ENCODE measurements at places on chromosomes 12 and 14.
A peak's percentile ranks its signal among the peaks of the same experiment; 100 is the strongest.

DNA sequence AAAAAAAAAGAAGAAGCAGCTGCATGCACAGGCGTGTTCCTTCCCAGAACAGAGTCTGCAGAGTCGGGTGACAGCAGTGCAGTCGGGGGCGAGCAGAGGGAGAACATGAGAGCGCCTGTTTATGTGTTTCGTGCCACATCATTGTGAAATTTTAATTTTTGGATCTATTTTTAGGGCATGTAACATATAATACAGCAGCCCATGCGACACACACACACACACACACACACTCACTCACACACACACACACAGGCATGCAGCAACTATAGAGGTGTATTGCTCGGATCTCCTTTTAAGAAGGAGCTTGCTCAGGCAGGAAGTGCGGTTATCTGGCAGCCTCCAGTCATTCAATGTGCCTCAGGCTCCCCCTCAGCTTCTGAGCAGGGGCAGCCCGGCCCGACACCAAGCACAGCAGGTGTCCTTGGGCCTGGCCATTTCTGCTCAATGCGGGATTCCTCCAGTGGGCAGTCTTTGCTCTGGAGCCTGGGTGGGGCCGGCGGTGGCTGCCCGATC is 71.8 kb downstream of the ZNF664 start:
- peak; percentile 54 for DNase-seq

DNA sequence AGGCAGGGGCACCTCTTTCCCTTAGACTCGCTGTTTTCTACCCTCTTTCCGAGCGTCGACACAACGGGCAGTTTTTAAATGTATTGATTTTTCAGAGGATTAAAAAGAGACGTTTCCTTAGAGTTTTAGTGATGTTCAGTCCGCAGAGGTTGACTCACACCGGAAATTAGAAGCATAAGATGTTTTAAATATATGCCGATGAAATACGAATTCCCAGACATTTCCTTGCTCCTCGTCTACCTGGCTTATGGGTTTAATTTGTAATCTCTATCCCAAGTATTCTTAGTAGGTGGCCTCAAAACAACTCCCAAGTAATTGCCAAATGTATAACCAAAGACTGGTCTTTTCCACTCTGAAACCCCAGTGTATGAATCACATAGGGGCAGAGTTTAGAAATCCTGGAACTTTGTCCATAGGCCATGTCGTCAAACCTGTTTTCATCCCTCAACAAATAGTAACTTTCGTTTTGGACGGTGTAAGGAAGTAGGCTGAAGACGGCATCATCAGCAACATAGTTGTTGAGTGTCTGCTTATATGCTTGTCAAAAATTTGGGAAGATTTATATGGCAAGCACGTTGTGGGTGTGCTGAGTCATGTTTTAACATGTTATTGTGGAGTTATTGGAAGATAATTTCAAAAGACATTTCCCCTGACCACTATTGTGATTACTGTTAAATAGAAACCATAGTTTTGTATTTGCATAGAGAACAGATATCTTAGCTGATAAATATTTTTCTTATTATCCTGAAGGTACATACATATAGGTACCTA is 824 bp downstream of the TBK1 start:
- DNase-seq: no peak

GRCh38 chr14:105346876-105347586 is 32.5 kb downstream of the PACS2 start:
- no peak for DNase-seq

DNA sequence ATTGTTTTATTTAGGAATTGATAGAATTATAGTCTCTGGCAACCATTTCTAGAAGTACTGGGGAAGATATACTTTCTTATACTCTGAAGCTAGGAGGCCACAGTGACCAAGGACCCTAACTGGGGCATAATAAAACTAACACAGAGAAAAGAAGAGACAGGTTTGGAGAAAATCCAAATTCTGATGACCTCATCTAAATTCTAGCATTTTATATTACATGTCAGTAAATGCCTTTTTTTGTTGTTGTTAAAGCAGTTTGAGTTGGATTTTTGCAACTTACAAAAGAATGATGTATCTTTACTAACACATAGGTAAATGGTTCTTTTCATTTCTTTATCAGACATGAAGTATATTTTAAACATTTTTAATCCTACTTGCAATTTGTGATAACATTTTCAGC is 933.3 kb downstream of the TMTC2 start:
- no peak for DNase-seq

GRCh38 chr12:67964456-67964855 is 24.8 kb upstream of the IFNG-AS1 start:
- DNase-seq: no peak

DNA sequence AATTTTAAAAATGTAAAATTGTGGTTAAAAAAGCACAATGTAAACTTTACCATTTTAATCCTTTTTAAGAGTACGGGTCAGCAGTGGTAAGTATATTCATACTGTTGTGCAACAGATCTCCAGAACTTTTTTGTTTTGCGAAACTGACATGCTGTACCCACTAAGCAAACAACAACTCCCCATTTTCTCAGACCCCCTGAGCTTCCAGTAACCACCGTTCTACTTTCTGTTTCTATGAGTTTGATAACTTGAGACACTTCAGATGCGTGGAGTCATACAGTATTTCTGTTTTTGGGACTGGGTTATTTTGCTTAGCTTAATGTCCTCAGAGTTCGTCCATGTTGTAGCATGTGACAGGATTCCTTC is 38.0 kb downstream of the CHST11 start:
- DNase-seq: no peak

GRCh38 chr14:33679461-33680225 is 271.2 kb downstream of the EGLN3 start:
- DNase-seq: no peak

DNA sequence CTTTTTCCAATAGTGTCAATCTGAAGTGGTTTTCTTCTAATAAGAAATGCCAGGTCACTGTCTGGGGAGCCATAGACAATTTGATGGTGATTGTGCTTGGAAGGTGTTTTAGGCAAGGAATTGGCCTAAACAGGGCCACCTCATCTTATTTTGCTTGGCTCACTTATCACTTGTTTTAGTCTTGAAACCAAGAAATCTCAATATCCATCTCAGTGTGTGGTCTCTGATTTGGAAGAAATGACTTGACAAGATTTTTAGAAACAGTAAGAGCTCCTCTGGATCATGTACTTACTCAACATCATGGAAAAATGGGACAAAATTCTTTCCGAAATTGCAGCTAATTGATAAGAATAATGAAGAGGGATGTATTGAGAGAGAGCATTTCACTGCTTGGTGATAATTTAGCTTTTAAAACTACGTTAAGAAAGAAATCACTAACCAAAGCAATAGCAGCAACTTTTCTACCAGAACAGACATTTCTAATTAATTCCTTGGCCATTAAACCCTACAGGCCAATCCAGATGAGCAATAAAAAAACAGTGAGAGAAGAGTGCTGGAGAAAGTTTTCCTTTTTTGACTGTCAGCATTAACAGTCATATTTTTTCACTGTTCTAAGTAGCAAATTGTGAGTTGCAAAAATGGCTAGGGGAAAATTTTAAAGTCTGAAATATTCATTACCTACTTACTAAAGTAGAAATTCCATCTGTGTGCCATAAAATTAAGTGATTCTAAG is 157.3 kb downstream of the AEBP2 start:
- DNase-seq: no peak

- no peak for DNase-seq
Measured at GRCh38 chr14:41154143-41154807, 452.4 kb upstream of the LRFN5 start.

DNA sequence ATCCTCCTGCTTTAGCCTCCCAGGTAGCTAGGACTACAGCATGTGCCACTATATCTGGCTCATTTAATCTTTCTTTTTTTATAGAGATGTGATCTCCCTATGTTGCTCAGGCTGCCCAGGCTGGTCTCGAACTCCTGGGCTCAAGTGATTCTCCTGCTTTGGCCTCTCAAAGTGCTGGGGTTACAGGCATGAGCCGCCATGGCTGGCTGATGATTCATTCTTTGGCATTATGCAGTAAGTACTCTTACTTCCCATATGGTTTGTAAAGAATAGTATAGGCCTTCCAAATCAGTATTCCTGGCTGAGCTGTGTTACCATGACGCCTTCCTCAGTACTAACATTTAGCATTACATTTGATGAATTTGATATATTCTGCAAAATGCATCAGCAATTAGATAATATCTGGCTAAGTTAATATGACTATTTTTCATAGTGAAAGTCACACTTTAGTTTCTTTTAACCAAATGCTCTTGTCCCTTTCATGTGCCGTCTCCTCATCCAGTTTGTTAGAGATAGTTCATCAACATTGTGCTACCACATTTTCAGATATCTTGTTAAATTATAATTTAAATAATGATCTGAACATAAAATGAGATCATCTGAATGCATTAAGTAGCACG is 3.2 kb upstream of the MIA2 start:
- no peak for DNase-seq

- no peak for DNase-seq
Measured at GRCh38 chr12:69476276-69477017, 6.3 kb downstream of the FRS2 start.

- DNase-seq: no peak
Measured at GRCh38 chr12:19018302-19018970, 111.1 kb upstream of the PLEKHA5 start.

GRCh38 chr12:76784600-76785051 is 20.7 kb downstream of the ZDHHC17 start:
- DNase-seq: no peak

DNA sequence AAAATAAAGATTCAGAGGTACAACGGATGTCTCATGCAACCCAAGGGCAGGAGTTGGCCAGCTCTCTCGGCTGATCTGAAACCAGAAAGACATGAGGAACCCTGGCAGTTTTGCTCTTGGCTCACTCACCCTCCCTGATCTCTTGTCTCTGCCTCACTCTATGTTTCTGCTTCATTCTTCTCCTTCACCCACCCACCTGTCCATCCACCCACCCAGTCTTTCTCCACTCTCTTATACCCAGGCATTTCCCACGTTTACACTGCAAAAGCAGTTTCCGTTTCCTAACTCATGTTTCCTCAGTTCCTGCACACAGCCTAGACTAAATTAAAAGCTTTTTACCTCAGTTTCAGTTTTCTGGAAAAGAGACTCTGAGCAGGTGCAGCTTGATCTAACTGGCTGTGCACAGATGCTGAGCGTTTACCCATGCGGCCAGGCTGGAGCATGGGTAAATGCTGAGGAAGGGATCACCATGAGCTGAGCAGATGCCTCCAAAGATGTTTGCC is 157.6 kb downstream of the PRKCH start:
- no peak for DNase-seq

- DNase-seq: no peak
Measured at GRCh38 chr14:66509874-66510273, 1.9 kb downstream of the GPHN start.

- no peak for DNase-seq
Measured at GRCh38 chr12:21801522-21802288, 27.2 kb upstream of the KCNJ8 start.

GRCh38 chr12:49549735-49550692 is 11.2 kb downstream of the KCNH3 start:
- no peak for DNase-seq

- DNase-seq: no peak
Measured at GRCh38 chr14:21505012-21505553, 6.1 kb downstream of the METTL3 start.

GRCh38 chr12:131751335-131751734 is 40.4 kb downstream of the SFSWAP start:
- DNase-seq: no peak

DNA sequence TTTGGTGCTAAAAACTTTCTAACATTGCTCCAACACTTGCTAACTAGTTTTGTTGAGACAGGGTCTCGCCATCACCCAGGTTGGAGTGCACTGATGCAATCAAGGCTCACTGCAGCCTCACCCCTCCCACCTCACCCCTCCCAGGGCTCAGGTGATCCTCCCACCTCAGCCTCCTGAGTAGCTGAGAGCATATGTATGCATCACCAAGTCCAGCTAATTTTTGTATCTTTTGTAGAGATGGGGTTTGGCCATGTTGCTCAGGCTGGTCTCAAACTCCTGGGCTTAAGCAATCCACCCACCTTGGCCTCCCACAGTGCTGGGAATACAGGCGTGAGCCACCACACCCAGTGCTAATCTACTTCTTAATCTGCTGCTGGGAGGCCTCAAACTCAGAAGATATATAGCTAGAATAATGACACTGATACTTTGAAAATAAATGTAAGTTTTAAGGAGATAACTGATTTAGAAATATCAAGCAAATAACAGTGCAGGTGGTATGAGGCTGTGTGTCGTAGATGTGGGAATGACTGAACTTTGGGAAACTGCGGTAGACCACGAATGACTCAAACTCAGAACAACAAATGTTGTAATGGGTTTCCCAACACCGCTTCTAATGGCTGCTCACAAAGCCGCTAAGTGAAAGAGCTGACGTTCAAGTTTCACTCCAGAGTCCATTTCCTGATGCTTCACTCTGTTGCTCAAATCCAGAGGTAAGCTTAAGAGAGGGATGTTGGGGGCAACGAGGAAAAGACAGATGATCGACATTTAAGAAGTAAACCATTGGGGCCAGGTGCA is 10.0 kb downstream of the TMCC3 start:
- no peak for DNase-seq

DNA sequence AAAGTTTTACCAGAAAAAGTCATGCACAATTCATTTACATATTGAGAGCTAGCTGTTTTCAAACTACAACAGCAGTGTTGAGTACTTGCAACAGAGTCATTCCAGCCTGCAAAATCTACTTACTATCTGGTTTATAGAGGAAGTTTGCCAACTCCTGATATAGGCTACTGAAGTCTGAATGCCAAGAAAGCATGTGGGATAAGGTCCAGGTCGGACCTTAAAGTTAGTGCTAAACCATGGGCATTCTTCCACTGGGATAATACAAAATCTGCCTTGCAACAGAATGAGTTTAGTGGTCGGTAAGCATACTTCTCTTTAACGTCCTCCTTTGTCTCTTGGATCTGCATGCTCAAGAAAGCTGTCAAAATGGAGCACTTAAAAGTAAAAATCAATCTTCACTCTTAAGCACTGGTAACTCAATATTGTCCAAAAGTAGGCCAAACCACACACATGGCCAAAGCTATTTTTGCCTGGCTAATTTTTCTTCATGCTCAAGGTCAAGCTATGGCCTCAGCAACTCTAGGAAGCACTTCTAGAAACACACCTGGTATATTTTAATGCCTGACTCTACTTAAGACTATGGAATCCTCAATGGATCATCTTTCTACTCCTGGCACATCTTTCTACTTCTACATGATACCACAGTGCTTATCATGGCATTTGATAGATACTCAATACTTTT is 364.9 kb upstream of the KITLG start:
- DNase-seq: no peak

DNA sequence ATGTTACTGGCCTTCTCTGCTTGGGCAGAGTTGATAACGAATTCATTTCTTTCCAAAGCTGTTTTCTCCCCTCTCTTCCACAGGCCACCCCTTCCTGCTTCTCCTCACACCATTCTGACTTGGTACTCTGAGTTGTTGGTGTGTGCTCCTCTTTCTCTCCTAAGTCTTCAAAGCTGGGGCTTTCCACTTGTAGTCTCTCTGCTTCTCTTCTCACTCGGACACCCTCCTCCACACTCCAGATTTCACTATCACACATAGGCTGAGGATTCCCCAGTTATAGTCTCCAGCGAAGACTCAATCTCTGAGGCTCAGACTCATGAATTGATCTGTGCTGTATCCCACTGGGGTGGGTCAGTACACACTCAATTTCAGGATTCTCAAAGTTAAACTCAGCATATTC is 201.0 kb downstream of the SSPN start:
- DNase-seq: no peak

- no peak for DNase-seq
Measured at GRCh38 chr12:103529306-103529705, 33.5 kb upstream of the C12orf42 start.
